Activated CD4-positive, alpha-beta T cell treated with anti-CD3 and anti-CD28 coated beads, Interleukin-2, Interleukin-4, amounts not matched to agents 100 ng/mL and 50 ng/mL, durations not matched to agents 16 hours and 8 hours (primary cell): ENCODE measurements at places on chromosomes 6 and 20.

GRCh38 chr6:157823001-157823527 is at the start of gene SNX9:
TSS of gene SNX9 (plus strand) at chr6:157823246. CDS start at chr6:157823435, 189 bp downstream.
- no peak for DNase-seq

DNA sequence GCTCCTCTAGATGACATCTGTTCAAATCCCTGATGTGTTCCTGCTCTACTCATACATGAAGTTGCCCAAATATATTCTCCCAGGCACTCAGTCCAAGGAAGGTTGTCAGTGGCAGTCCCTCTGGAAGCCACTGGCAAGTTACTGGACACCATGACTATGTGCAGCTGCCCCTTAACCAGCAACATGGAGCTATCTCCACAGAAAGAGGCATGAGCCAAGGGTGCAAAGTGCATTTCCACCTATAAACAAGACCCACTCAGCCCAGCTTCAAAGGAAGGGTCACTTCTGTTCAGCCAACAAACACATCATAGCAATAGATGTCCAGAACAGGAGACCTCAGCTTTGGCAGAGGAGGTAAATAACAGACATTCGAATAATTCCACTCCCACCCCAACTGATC is 217.6 kb upstream of the PMEPA1 start:
- DNase-seq = no peak

- no peak for DNase-seq
Measured at GRCh38 chr6:16953905-16954304, 147.9 kb upstream of the STMND1 start.

DNA sequence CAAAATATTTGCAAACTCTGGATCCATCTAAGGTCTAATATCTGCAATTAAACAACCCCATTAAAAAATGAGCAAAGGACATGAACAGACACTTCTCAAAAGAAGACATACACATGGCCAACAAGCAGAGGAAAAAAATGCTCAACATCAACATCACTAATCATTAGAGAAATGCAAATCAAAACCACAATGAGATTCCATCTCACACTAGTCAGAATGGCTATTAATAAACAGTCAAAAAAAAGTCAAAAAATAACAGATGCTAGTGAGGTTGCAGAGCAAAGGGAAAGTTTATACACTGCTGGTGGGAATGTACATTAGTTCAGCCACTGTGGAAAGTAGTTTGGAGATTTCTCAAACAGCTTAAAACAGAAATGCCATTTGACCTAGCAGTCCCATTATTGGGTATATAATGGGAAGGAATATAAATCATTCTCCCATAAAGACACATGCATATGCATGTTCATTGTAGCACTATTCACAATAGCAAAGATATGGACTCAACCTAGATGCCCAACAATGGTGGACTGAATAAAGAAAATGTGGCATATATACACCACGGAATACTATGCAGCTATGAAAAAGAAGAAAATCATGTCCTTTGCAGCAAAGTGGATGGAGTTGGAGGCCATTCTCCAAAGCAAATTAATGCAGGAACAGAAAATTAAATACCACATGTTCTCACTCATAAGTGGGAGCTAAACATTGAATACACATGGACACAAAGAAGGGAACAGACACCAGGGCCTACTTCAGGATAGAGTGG is 9.1 kb downstream of the ZNFX1 start:
- no peak for DNase-seq

DNA sequence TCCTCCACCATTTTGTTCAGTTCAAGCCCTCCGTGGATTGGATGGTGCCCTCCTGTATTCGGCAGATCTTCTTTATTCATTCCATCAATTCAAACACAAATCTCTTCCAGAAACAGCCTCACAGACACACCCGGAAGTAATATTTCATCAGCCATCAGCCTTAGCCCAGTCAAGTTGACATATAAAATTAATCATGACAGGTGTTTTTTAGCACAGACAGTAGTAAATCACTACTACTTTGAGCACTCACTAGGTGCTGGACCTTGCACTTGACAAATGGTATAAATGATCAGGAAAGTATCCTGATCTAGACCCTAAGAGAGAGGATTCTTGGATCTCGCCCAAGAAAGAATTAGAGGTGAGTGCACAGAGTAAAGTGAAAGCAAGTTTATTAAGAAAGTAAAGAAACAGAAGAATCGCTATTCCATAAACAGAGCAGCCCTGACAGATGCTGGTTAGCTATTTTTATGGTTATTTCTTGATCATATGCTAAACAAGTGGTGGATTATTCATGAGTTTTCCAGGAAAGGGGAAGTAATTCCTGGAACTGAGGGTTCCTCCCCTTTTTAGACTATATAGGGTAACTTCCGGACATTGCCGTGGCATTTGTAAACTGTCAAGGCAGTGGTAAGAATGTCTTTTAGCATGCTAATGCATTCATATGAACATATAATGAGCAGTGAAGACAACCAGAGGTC is 194.6 kb upstream of the LAMP5 start:
- DNase-seq = no peak

- no peak for DNase-seq
Measured at GRCh38 chr6:92942549-92942948, 476.8 kb downstream of the EPHA7 start.

DNA sequence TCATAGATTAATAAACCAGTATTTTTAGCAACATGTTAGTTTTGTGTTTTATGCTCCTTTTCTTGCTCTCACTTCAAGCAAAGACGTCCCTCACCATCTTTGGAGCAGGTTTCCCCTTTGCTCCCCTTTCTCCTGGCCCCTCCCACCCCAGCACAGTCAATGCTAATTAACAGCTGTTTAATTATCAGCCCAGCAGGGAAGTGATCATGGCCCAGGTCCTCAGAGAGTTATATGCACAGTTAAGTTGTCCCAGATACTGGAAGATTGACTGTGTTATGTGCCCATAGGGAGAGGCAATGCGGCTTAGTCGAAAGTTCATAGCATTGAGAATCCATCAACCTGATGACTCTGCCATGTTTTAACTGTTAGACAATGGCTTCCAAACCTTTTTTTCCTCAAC is 123.5 kb downstream of the PCSK2 start:
- no peak for DNase-seq

- DNase-seq = no peak
Measured at GRCh38 chr20:61608275-61609085, 356.4 kb downstream of the CDH4 start.

GRCh38 chr6:148298683-148299082 is 44.0 kb upstream of the SASH1 start:
- DNase-seq = no peak

- peak; percentile 53 for DNase-seq
Measured at GRCh38 chr6:26272171-26272637, 92.8 kb upstream of the BTN3A2 start.

DNA sequence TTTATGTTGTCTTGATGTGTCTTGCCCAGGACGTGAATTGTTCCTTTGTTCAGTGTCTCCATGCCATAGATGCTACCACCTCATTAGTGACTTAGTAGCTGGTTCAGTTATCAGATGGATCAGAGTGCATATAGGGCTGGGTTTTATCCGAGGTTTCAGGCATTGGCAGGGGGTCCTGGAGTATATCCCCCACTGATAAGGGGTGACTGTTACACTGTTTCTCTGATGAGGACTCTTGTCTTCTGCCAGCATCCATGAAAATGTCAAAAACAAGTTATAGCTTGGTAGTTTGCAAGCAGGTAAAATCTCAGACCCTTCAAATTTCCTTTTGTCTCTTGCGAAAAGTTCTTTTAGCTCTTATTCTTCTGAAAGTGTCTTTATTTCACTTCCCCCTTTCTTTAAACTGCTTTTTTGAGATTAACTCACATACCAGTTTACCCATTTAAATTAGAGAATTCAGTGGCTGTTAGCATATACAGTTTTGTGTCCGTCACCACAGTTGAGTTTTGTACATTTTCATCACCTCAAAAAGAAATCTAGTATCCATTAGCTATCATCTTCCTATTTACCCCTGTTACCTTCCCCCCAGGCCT is 109.2 kb downstream of the CDYL start:
- DNase-seq = no peak

DNA sequence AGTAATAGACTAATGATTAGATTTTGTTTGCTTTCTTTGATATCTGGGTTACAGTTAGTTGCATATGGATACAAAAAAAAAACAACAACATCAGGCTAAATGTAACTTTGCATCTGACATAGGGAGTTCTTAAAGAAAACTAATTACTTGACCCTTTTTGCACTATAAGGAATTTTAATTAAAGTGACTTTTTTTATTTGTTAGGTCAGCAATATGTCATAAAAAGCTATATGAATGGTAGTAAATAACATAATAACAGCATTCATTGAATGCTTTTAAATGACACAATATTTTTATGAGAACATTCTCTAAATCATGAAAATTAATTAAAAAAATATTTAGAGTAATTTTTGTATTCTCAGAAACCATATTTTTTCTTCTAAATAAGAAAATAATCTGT is 183.6 kb downstream of the GRIK2 start:
- DNase-seq = no peak

- no peak for DNase-seq
Measured at GRCh38 chr6:136123468-136123867, 126.6 kb downstream of the MTFR2 start.

DNA sequence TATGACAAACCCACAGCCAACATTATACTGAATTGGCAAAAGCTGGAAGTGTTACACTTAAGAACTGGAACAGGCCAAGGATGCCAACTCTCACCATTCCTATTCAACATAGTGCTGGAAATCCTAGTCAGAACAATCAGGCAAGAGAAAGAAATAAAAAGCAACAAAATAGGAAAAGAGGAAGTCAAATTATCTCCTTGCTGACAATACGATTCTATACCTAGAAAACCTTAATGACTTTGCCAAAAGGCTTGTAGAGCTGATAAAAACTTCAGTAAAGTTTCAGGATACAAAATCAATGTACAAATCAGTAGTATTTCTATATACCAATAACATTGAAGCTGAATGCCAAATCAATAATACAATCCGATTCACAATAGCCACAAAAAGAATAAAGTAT is 32.4 kb downstream of the OR5V1 start:
- no peak for DNase-seq

GRCh38 chr6:108650781-108651180 is 90.1 kb downstream of the FOXO3 start:
- no peak for DNase-seq

GRCh38 chr6:142885182-142885867 is 59.7 kb downstream of the HIVEP2 start:
- peak; percentile 75 for DNase-seq

DNA sequence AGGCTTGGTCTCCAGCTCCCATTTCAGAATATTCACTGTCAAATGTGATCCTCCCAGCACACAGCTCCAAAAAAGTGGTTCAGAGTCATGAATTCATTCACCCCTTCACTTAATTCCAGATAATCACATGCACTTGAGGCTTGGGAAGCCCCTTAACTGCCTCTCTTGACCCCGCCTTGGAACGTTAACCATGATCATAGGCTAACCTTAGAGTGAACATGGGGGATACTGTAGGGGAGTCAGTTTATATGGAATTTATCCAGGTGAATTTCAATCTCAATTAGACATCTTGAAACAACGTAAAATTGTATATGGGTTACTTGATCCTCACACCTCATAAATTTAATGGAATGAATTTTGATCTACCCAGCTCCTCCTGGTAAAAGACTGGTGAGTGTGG is 346.8 kb upstream of the ARID1B start:
- no peak for DNase-seq

DNA sequence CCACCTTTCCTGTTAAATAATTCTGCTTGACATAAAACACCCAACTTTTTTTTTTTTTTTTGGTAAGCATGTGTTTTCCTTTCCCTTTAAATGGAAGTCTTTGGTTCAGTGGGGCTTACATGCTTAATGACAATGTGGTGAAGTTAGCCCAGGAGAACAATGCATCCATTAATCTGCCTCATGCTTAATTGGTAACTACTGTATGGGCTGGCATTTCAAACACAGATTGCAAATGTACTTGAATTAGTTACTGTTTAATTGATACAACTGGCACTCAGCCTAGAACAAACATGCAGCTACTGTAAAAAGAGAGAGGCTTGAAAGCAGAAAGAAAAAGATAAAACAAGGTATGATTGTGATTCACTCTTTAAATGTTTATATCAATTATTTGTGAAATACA is 483.6 kb upstream of the NOX3 start:
- no peak for DNase-seq

GRCh38 chr20:48839154-48839917 is 11.5 kb upstream of the PREX1 start:
- no peak for DNase-seq

GRCh38 chr20:31562241-31562640 is 42.8 kb upstream of the ID1 start:
- no peak for DNase-seq

DNA sequence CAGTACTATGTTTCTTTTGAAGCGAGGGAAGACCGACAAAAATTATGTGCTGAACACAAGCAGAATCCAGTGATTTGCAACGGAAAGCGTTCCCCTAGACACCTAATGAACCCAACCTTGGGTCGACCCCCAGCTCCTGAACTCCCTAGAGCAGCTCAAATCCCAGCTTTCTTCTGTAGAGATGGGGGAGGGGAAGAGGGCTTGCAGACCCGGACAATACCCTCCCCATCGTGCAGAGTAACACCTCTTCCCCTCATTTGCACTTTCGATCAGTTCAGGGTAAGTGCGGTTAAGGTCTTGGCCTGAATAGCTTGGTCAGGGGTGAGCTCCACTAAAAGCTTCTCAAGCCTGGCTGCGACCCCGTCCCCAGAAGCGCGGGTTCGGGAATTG is 404 bp downstream of the CEP162 start:
- DNase-seq = no peak

- DNase-seq = no peak
Measured at GRCh38 chr6:113178349-113178748, 678.8 kb upstream of the MARCKS start.

DNA sequence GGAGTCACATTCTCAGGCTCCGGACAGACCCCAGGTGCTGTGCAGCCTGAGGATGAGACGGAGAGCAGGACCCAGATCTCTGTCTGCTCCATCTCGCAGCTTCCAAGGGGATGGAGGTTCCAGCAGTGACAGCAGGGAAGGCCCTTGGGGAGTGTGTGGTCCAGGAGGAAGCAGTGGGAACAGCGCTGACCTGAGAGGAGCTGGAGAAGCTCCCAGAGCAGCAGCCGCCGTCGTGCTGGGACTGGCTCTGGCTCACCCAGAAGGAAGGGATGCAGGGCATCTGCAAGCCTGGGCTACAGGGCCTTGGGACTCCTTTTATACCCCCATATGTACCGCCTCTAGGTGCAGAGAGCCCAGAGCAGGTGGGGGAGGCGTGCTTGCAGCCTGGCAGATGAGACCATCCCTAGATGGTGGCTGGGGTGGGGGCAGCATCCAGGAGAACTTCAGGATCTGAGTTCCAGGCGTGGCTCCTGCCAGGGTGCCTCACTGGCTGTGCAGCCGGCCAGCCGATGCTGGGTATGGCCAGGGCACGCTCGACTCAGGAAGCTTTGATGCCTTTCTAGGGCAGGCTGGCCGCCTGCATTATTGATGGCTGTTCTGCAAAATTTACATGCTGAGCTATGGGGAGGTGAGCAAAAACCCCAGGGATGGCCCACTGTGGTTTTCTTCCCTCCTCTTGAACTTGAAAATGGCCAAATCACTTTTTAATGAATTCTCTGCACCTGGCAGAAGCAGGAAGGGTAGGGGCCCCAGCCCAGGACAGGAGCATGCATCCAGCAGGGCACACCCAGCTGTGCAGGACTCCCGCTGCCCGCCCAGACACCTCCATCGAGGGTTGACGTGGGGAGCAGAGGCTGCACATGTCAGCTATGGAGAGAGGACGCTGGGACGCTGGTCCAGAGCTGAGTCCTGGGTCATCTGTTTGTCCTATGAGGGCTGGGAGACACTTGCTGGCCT is 179.6 kb downstream of the TAF4 start:
- DNase-seq = no peak

GRCh38 chr6:52733172-52733571 is 30.1 kb downstream of the GSTA2 start:
- DNase-seq = no peak

- DNase-seq = no peak
Measured at GRCh38 chr6:68559716-68560115, 75.4 kb upstream of the ADGRB3 start.

GRCh38 chr20:35015863-35016193 is 60.2 kb downstream of the MYH7B start:
- no peak for DNase-seq
